Activated CD8-positive, alpha-beta memory T cell treated with anti-CD3 and anti-CD28 coated beads, Interleukin-2, amount 10 ng/mL, durations not matched to agents 7 days and 5 days (primary cell): ENCODE measurements at places on chromosomes 16 and 17. TPM values are rescaled to one million over a fixed set of nuclear protein-coding genes. Genes with fewer than 3 reads are reported as not detected.

DNA sequence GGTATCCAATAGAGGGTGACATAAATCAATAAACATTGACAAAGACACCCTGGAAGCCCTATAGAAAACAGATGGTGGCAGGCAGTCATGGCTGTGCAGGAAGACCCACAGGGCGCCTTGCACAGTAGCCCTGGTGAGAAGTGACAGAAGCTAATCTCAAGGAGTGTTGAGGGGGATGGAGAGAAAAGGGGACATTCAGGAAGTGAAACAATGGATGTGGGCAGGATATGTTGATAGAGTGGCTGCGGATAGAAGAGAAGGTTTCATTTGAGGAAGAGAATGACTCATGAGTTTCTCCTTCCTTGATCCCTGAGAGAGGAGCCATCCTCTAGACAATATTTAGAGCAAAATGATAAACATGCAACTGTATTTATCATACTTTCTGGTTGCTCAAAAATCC, 468.8 kb upstream of the HSBP1 start:
- no peaks in the 10 kb centered on the region for H3K36me3 ChIP-seq
- no peak overlapping the region for H3K27ac ChIP-seq
- DNase-seq: no peak
- no peaks in the 10 kb centered on the region for H3K4me1 ChIP-seq
- no peaks in the 10 kb centered on the region for H3K27me3 ChIP-seq
- H3K4me3 ChIP-seq: no peak overlapping the region

DNA sequence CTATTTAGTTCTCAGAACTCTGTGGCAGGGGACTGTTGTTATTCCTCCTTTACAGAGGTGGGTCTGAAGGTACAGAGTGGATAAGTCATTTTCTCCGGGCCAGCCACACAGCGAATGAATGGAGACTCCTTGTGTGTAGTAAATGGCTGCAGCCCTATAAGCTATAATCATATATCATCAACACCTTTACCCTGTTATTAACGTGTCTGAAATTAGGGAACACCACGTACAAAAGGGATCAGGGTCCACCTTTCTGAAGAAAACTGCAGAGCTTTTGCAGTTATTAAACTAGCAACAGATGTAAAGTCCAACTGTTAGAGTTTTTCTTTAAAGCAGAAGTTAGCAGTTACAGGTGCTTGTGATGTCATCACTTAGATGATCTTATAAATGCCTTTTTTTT, 696.7 kb downstream of the MAF start:
- H3K4me1 ChIP-seq: peaks cover 22% of the 10 kb centered on the region
- no peaks in the 10 kb centered on the region for H3K27me3 ChIP-seq
- DNase-seq: no peak
- H3K27ac ChIP-seq: no peak overlapping the region

Gene KCNJ18
- not detected for total RNA-seq

Gene MYH1
- not detected for total RNA-seq

Gene KPNB1
- total RNA-seq: 525 TPM

DNA sequence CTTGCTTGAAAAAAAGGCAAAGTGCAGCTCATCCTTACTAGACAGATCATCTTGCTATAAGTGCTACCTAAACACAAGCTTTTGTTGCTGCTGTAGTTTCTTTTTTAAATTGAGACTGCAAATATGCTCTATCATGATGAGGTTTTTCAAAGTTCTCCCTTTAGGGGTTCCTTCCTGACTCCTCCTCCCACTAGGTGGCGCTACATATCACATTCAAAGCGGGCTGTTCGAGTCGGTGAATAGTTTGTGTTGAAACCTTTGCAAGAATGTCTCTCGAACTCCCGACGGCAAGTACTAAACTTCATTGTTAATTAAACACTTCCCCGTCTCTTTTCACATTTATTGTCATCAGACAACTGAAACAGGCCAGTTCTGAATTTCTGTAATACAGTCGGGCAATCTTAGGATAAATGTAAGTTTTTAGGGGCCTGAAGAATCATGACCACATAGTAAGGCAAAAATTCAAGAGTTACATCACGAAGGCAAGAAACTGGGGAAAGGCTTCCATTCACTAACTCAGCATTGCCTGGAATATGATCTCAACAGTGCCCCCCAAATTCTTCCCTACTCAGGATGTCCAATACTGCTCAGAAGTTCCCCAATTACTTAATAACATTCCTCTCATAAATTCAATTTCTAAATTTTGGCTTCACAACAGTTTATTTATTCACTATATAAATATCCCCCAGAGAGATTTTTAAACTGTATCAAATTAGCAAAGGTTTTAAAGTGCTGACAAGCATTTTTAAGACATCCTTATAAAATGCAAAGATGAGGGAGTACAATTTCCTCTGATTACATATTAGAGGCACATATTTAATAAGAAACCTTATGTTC, 6.7 kb downstream of the HS3ST3A1 start:
- no peaks in the 10 kb centered on the region for H3K36me3 ChIP-seq
- DNase-seq: peak; percentile 82
- no peak overlapping the region for H3K4me3 ChIP-seq

DNA sequence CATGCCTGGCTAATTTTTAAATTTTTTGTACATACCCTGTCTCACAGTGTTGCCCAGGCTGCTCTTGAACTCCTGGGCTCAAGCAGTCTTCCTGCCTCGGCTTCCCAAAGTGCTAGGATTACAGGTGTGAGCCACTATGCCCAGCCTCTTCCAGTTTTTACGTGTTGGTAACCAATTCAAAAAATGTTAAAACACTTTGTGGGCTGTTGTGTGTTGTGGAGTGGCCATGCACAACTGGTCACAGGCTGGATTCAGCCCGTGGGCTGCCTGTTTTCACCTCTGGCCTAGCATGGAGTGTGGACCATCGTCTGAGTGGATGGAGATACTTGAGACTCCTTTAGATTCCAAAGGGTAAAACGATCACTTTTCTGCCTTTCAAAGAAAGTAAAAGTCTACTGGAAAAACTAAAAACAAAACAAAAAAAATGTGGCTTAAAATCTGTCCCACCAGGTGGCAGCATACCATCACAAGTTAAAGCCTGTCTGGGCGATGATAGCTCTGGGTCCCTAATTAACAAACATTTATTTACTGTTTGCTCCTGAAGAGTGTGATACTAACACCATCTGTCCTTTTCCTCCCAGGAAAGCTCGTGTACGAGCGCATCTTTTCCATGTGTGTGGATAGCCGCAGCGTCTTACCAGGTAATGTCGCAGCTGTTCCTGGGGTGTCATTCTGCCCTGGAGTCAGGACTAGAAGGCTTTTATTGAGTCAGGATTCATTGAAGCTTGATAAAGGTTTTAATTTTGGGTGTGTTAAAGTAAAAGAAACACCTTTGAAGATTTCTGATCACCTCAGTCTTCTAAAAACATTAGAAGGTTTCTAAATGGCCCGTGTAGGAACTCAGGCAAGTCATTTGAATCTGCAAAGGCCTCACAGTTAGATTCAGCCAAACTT, 45.8 kb downstream of the VPS35L start:
- H3K4me1 ChIP-seq: peaks cover 2% of the 10 kb centered on the region
- H3K27ac ChIP-seq: no peak overlapping the region
- DNase-seq: no peak
- no peak overlapping the region for H3K4me3 ChIP-seq
- H3K36me3 ChIP-seq: peaks cover 19% of the 10 kb centered on the region

Gene CTRL
- 6.7 TPM for total RNA-seq

DNA sequence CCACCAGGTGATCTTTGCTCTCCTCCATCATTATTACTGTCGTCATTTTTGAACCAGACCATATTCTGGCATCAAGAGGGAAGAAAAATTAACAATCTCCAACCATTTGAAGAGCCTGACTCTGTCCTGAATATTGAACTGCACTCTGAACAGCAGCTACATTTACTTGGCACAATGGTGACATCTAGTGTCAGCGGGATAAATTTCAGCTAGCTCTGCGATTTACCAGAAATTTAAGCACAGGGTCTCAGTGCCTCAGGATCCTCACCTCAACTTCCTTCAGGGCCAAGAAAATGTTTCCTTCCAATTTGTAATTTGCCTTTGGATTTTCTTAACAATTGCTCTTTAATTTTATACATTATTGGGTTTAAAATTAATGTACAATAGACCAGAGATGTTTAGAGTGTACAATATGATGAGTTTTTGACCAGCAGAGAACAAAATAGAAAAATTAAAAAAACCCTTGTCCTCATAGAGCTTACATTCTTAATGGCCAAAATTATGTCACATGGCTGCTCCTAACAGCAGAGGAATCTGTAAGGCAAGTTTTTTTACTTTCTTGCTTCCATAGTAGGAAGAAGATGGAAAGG, 10.7 kb upstream of the ZNF19 start:
- H3K4me1 ChIP-seq: no peaks in the 10 kb centered on the region
- no peak overlapping the region for H3K4me3 ChIP-seq
- no peak overlapping the region for H3K27ac ChIP-seq
- no peaks in the 10 kb centered on the region for H3K36me3 ChIP-seq
- peak; percentile 61 for DNase-seq

Gene C17orf67
- total RNA-seq: 5.7 TPM

DNA sequence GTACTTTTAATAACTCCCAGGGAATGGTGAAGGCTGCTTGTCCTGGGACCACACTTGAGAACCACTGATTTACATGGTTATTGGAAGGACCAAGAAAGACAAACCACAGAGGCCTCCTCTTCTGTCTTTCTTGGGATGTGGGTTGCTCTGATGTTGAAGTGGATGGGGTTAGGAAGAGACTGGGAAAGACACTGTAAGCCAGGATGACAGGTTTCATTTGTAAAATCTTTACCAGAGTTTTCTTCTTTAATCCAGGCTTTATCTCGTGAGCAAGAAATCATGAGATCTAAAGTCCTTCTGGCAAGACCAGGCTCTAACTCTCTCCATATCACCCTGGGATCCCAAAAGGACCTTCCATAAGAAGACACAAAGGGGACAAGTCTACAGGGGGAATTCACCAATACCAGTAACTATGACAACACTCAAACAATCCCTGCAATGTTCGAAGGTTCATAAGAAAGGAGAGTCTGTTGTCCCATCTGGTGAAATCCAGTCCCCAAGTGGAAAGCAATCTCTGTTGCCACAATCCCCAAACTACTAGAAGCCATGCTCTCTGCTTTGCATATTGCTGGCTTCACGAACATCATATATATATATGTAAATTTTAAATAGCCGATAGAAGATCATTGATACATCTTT, 44.8 kb upstream of the CDRT4 start:
- no peaks in the 10 kb centered on the region for H3K27me3 ChIP-seq
- H3K4me1 ChIP-seq: no peaks in the 10 kb centered on the region
- H3K36me3 ChIP-seq: peaks cover 22% of the 10 kb centered on the region
- H3K27ac ChIP-seq: no peak overlapping the region
- no peak overlapping the region for H3K4me3 ChIP-seq

- peaks cover 52% of the 10 kb centered on the region for H3K27me3 ChIP-seq
- no peak overlapping the region for H3K4me3 ChIP-seq
- no peak overlapping the region for H3K27ac ChIP-seq
- DNase-seq: no peak
- H3K36me3 ChIP-seq: peaks cover 1% of the 10 kb centered on the region
Observed at GRCh38 chr17:6072157-6072556, 2.0 kb downstream of the WSCD1 start.

Gene TAT
- total RNA-seq: not detected

Gene ABR
- total RNA-seq: 83.2 TPM
